Stimulated activated CD4-positive, alpha-beta T cell treated with anti-CD3 and anti-CD28 coated beads, Interleukin-15, amount 100 ng/mL, for 1 hour (primary cell): ENCODE measurements at places on chromosomes 11 and 22.

DNA sequence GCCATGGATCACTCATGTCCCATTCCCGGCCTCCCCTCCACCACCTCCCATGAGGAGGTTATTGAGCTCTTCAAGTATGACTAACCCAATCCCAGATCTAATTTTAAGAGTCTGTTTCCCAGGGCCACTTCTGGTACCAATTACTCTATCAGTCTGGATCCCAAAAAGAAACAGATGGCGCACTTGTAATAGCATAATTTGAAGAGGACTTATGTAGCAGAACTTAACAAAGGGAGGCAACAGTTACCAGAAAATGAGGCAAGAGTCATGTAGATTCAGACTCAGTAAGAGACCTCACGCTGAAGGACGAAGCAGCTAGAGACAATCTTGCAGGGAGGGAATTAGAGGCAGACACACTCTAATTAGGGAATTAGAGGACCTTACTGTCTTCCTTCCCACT, 46.9 kb downstream of the DDX6 start:
- no peak for DNase-seq

DNA sequence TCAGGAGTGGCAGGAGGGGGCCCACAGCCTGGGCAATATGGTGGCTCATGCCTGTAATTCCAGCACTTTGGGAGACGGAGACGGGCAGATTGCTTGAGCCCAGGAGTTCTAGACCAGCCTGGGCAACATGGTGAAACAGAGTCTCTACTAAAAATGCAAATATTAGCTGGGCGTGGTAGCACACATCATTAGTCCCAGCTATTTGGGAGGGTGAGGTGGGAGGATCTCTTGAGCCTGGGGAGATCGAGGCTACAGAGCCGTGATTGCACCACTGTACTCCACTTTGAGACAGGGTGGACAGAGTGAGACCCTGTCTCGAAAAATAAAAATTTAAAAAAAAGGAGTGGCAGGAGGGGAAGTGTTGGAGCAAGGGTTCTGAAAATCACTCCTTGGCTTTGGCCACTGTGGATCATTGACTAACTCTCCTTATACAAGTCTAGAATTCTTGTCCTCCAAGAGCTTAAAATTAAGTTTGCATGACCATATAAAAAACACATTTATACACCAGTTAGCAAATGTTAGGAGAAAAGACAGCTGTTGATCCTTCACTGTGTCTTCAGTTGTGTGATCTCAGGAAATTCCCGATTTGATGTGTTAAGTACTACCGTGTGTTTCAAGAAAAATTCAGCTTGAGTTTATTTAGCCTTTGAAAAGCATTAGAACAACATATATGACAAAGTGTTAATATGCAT, 2.3 kb upstream of the WEE1 start:
- no peak for DNase-seq

- no peak for DNase-seq
These were observed 10.1 kb downstream of the SYT12 start for GRCh38 chr11:67032830-67033551.

DNA sequence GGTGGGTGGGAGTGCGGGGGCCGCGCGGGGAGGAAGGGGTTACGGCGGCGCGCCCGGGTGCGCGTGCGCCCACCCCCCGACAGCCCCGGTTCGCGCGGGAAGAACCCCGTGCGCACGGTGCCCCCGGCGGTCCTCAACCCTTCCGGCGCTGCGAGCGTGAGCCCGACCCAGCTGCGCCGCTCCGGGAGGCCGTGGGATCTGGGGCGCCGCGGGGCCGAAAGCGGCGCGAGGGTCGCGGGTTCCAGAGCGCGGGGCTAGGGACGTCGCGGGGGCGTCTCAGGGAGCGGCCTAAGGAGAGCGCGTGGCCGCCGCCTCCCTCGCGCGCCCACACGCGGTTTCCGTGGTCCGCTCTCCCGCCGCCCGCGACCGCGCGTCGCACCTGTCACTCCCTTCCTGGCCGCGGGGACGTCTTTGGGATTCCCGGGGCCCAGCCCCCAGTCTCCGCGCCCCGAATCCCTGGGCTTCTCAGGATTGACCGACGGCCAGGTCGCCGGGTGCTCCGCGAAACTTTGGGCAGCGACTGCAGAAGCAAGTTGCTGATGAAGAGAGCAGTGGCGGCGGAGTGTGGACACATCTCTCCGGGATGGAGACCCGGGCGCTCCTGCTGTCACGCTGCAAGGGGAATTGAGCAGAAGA, 582 bp downstream of the SREBF2 start:
- peak; percentile 12 for DNase-seq

GRCh38 chr11:118398791-118399559, 2.4 kb upstream of the ATP5MG start:
- DNase-seq = no peak

GRCh38 chr22:44014241-44014640, 9.9 kb upstream of the PARVB start:
- DNase-seq = no peak

DNA sequence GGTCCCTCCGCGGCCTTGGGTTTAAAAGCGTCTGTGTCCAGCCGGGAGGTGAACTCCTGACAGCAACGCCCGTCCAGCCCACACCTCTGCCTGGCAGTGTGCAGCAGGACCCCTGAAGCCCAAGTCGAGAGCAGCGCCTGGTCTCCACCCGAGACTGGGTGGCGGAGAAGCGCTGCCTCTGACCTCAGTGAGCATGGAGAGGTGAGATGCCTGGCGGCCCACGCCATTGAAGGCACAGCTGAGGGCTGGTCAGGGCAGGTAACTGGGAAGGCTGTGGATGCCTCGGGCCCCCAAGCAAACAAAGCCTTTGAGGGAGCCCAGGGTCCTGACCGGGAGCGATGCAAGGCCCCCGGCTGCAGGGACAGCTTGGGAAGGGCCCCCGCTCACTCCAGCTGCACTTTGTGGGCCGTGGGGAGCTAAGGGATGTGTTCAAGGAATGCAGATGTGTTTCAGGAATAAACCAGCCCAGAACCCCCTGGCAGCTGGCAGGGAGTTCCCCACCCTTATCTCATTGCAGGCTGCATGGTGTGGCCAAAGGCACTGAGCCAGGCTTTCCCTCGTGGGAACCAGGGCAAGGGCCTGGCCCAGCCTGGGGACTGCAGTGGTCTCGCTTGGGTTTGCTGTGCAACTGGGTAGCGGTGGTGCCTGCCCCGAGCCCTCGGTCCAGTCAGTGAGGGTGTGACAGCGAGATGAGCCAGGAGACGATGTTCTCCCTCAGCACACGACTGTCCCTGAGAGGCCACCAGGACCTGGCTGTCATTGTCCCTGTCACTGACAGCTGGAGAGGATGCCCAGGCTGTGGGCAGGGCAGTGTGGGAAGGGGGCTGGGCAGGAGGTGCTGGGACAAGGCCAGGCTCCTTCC, 92.5 kb downstream of the WNT7B start:
- no peak for DNase-seq

DNA sequence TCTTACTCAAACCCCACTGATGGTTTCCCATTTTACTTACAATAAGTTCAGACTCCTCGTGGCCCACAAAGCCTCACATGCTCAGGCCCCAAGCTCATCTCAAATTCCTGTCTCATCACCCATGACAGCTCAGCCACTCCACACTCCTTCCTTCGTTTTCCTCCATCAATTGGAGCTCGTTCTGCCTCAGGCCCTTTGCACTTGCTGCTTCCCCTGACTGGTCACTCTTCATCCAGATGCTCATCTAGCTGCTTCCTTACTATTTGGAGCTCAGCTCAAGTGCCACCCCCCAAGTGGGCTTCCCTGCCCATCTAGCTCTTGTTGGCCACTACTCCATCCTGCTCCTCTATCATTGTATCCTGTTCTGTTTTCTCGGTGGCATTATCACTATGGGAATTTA, 46.8 kb upstream of the LRRC32 start:
- DNase-seq = no peak

DNA sequence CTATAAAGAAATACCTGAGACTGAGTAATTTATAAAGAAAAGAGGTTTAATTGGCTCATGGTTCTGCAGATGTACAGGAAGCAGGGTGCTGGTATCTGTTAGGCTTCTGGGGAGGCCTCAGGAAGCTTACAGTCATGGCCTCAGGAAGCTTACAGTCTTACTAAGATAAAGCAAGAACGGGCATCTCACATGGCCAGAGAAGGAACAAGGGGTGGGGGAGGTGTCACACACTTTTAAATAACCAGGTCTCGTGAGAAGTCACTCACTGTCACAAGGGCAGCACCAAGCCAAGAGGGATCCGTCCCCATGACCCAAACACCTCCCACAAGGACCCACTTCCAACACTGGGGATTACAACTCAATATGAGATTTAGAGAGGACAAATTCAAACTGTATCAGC, 192.8 kb upstream of the B3GAT1 start:
- no peak for DNase-seq

DNA sequence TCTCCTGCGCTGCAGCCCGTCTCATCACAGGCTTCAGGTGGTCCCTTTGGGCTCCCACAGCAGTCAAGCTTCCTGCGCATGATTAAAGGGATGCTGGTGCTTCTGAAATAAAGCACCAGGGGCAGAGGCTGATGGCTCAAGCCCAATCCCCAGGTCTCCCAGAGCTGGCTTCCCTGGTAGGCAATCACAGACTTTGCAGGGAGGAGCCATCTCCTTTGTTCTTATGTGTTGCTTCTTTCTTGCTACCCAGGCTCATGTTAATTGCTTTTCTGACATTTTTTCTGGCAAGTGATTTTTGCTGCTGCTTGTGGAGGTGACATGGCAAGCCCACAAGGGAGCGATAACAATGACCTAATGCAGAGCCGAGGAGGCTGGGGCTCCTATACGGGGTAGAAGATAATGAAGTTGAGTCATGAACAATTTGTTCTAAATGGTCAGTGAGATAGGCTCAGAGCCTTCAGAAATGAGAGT, 25.2 kb upstream of the PLET1 start:
- DNase-seq = no peak

DNA sequence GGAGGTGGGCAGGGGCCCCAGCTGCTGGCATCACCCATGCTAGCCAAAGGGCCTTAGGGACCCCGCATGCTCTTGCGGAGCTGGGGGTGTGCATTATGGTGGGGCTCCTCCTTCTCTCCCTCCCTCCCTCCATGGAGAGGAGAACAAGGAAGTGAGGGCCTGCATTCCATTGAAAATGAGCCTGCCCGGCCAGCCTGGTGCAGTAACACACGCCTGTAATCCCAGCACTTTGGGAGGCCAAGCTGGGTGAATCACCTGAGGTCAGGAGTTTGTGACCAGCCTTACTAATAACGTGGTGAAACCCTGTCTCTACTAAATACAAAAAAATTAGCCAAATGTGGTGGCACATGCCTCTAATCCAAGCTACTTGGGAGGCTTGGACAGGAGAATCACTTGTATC, 22.4 kb downstream of the SNAP29 start:
- no peak for DNase-seq

GRCh38 chr11:40230821-40231220, 1228.6 kb downstream of the LRRC4C start:
- no peak for DNase-seq

GRCh38 chr11:67413266-67413849, 2.1 kb upstream of the CARNS1 start:
- DNase-seq = no peak

GRCh38 chr11:94449437-94449836, 44.2 kb downstream of the MRE11 start:
- DNase-seq = no peak

DNA sequence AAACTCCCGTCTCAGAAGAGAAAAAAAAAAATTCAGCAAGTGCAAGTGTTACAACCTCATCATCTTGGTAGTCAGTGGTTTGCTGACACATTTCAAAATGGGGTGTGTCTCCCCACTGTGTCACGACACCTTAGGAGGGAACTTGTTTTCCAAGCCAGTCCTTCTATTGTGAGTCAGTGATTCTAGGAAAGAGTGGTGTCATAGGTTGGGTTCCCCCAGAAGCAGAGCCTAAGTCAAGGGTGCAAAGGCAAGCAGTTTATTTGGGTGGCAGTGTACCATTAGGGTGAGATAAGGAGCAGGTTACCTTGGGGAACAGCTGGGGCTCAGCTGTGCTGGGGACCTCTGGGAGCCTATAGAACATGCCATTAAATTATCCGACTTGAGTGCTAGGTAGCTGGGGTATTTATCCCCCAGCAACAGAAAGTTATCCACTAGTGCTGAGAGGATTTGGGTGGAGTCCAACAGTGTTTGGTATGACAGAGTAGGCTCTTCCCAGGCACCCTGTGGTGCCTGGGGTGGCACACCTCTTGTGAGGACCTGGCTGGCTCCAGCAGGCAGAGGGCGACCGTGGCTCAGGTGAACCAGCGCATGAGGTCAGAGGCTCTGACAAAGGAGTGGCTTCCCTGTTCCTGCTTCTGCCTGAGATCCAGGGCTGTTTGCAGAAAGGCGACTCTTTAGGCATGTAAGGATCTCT, 41.7 kb downstream of the KIAA1671 start:
- DNase-seq = no peak

GRCh38 chr11:23111527-23111926, 251.3 kb upstream of the CCDC179 start:
- no peak for DNase-seq

GRCh38 chr11:118152552-118153471, at the start of gene SCN4B:
Gene SCN4B, minus strand, starts transcription at chr11:118152823. Its CDS starts 150 bp downstream, at chr11:118152673.
- no peak for DNase-seq

- DNase-seq = no peak
These were observed 87.7 kb upstream of the NECTIN1 start for GRCh38 chr11:119816660-119817059.

- DNase-seq = no peak
These were observed 239.4 kb downstream of the CSNK2A3 start for GRCh38 chr11:11113626-11114025.

DNA sequence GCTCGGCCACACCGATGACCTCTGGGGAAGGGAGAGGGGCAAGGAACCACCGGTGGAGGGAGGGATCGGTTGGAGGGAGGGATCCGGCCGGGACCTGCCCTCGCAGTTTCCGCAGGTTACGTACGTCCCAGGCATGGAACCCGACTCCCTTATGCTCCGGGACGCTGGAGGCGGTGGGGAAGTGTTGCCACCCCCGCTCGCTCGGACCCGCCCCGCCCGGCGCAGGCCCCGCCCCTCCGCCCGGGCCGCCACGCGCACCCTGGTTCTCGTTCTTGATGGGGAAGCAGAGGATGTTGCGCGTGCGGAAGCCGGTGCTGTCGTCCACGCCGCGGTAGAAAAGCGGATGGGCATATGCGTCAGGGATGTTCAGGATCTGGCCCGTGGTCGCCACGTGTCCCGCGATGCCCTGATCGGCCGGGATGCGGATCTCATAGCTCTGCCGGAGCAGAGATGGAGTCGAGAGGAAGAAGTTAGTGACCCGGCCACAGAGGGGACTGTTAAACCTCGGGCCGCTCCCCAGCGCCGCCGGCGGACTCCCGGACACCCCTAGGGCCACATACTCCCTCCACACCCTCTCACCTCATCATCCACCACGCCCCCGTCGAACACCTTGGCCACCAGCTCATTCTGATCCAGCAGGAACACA, 89.8 kb downstream of the PDE2A start:
- DNase-seq = peak; percentile 30

GRCh38 chr22:20037419-20037818, 16.5 kb downstream of the TANGO2 start:
- DNase-seq = no peak

- no peak for DNase-seq
These were observed 15.5 kb downstream of the IRAG1 start for GRCh38 chr11:10678101-10678500.

GRCh38 chr11:128462189-128462588, 125.2 kb downstream of the ETS1 start:
- DNase-seq = no peak

- no peak for DNase-seq
These were observed 4.8 kb upstream of the FTH1 start for GRCh38 chr11:61972112-61972671.
